Nephron progenitor cell (in vitro differentiated cells): ENCODE measurements at places on chromosomes 7 and 10.

GRCh38 chr10:123380491-123381085 lies 226.4 kb downstream of the BUB3 start:
- no peak for DNase-seq

GRCh38 chr10:121519411-121519810 lies 78.8 kb downstream of the FGFR2 start:
- no peak for DNase-seq

GRCh38 chr7:78900806-78901205 lies 552.7 kb downstream of the MAGI2 start:
- DNase-seq, result no peak

DNA sequence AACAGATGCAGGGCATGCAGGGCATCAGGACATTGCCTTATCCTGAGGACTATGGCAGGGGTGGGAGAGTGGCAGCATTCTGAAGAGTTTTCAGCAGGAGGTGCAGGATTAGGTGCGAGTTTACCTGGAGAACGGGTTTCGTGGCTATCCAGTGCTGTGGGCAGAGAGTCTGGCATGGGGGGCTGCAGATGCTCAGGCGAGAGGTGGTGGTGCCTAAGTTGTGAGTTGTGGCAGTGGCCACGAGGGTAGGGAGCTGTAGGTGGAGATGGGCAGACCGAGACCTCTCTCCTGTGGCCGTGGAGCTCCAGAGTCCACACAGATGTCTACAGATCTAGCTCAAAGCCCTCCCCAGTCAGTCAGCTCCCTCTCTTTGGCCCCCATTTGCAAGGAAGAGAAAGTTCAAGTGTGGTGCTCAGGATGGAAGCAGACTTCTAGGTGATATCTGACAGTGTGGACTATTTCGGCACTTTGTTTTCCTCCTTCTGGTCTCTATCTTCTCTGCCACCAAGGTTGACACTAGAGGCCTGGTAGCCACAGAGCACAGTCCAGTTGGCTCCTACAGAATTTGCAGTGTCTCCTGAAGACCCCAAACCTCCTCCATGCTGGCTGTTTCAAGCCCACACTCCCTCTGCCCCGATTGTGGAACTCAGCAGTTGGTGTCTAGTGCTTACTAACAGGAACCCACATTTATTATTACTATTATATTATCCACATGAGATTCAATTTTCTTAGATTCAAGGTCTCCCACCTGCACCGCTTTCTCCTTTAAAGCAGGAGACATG lies 955.7 kb upstream of the ZNF722 start:
- DNase-seq, result no peak

DNA sequence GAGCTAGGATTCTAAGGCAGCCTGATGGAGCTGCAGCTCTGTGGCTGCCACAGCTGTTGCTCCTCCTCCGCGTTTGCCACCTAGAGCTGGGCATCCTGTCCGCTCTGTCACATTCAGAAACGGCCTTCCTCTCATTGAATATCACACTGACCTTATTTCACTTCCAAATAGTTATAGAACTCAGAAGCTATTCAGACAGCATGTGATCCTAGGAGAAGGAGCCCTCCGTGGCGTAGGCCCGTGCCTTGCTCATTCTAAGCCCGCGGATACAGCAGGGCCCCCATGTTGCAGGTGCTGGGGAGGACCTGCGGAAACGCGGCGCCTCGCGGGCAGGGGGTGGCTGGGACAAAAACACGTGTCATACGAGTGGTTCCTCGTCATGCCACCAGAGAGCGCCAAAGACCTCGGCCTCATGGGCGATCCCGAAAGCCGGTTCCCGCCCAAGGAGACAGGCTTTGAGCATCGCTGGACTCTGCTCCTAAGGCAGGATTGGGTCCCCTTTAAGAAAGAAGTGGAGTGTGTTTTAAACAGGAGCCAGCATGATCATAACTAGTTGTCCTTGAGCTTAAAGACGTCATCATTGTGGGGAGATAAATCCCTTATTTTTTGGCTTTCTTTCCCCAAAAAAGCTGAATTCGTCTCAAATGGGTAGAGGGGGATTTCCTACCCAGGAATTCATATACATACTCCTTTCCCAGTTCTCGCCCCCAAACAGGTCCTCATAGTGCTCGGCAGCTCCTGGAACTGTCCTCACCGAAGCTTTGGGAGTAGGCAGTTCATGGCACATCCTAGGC lies 17.9 kb upstream of the FIGNL1 start:
- DNase-seq, result peak; percentile 83

- no peak for DNase-seq
Observed at GRCh38 chr10:3754727-3755439, 30.1 kb downstream of the KLF6 start.

- no peak for DNase-seq
Observed at GRCh38 chr10:22752272-22752889, 38.0 kb upstream of the PIP4K2A start.

DNA sequence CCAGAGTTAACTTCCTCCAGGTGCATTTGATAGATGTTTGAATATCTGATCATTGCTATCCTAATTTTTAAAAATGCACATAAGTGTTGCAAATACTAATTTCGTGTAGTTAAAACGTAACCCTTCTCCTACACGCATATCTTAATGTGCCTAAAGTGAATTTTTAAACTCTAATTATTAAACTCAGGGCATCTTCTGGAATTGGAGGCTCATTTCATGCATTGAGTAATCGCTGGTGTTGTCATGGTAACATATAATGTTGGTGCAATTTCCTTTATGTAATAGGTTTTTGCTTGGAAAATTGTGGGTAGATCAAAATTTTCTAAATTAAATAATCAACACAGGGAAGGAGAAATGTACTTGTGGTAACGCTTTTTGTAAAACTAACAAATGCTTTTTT lies 56.2 kb downstream of the ARMC3 start:
- DNase-seq, result no peak

GRCh38 chr7:151426441-151426903 lies 13.5 kb downstream of the CRYGN start:
- no peak for DNase-seq

DNA sequence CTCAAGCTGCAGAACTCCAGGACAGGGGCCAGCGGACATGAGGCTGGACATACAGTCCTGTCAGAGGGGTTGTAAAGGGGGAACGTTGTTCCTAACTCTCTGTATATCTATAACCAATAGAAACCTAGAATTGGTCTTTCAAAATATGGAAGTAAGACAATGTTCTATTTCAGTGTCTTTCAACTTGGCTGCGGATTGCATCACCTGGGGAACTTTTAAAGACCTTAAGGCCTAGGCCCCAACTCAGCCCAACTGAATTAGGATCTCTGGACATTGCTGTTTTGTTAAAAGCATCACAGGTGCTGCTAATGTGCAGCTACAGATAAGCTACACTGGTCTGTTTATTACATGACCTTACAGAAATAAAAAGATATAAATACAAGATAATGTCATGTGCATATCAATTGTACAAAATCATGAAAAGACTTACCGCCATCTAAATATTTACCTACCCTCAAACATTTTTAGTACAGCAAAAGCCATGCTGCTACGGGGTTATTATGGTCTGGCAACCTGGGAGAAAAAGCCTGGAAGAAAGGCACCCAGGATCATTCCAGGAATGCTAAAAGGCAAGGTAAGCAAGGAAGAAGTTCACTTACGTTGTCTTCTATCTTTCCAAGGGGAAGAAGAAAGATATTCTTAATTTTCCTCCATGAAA lies 169.1 kb downstream of the RAPGEF5 start:
- DNase-seq, result no peak

DNA sequence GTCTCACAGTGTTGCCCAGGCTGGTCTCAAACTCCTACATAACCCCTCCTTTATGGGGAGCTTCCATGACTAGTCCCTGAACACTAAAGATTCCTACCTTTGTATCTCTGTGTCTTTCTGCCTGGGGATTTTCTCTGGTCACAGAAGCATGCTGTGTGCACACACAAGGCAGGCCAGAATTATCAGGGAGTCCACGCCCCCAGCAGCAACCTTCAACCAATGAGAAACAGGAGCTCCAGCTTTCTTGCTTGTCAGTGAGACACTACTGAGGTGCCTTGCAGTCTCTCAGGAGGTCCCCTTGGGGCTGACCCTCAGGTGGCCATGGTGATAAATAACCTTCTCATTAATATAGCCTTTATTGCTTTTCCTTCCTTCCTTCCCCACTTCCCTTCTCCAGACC lies 45.1 kb upstream of the AUTS2 start:
- DNase-seq, result peak; percentile 17

DNA sequence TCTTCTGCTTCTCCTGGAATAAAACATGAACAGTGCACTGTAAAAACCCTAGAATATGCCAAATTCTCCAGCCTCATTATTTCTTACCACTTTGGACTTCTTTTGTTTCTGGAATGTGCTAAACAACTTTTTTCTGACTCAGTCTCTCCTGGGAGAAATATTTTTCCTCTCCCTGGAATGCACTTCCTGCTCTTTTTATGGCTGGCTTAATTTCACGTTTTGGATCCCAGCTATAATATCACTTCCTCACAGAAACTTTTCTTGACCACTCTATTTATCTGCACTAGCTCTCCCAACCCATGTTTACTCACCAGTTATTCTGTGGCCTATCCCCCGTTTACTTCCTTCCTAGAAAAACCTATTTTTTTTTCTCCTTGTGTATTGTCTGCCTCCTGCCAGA lies 26.7 kb downstream of the ABCB5 start:
- no peak for DNase-seq
